ENCODE measurements at places on chromosomes 1 and 21. TPM values are rescaled to one million over a fixed set of nuclear protein-coding genes. Genes with fewer than 3 reads are reported as not detected.

SEMA4A gene
- total RNA-seq, result 1.9 TPM

RGS5 gene
- total RNA-seq, result 155 TPM

PRELP gene
- 88.4 TPM for total RNA-seq

- H3K36me3 ChIP-seq, result peaks cover 15% of the 10 kb centered on the region
- H3K4me3 ChIP-seq, result no peak overlapping the region
- H3K27me3 ChIP-seq, result no peaks in the 10 kb centered on the region
- H3K4me1 ChIP-seq, result no peaks in the 10 kb centered on the region
- DNase-seq, result no peak
Measured at GRCh38 chr1:100483230-100483629, 54.7 kb upstream of the GPR88 start.

DNA sequence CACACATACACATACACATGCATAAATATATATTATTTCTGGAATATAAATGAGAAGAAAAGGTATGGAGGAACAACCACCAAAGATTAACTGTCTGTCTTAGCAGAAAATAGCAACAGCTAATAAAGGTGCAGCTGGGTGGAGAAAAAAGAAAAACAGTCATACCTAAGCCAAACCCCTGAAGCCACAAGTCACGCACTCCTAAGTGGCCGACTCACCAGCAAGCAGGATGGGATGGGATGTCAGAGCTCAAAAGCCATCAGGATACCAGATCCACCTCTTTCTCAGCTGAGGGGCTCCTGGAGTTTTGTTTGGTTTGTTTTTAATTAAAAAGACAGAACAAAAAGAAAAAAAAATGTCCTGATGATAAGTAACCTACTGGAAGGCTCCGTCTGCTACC, 64.7 kb upstream of the HIVEP3 start:
- no peak for DNase-seq
- no peaks in the 10 kb centered on the region for H3K27me3 ChIP-seq
- no peaks in the 10 kb centered on the region for H3K4me1 ChIP-seq
- no peaks in the 10 kb centered on the region for H3K36me3 ChIP-seq

DNA sequence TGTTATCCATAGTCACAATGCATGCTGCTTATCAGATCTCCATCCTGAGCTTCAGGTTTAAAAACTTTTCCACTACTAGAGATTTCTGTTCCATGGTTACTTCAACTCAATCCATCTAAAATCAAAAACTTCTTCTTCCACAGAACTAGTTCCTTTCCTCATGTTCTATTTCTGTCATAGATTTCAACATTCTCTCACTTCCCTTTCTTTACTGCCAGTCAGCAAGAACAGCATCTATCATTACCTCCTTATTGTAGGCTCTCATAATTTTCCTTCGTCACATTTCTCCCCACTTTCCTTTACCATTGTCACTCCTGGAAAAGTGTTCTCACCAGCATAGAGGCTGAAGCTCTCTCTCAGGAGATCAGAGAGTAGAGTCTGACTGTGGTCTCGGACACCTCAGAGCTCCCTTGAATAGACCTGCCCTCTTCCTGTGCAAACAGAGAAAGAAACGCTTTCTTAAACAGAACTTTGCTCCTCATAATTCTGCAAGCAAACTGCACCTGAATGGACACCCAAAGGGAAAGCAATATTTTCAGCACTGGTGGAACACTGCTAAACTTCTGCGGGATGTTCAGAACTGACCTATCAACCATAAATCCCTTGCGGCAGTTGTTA, 48.7 kb upstream of the KIRREL1 start:
- no peaks in the 10 kb centered on the region for H3K36me3 ChIP-seq
- H3K4me1 ChIP-seq, result no peaks in the 10 kb centered on the region
- DNase-seq, result no peak
- H3K27me3 ChIP-seq, result no peaks in the 10 kb centered on the region
- no peak overlapping the region for H3K27ac ChIP-seq

Data from sigmoid colon (tissue), 7 donors.